ENCODE measurements at places on chromosomes 13 and 19. TPM values are rescaled to one million over a fixed set of nuclear protein-coding genes. Genes with fewer than 3 reads are reported as not detected.

- DNase-seq: no peak
These were observed 48.4 kb downstream of the KCTD12 start for GRCh38 chr13:76837801-76838200.

GRCh38 chr13:73092829-73093228 lies 34.0 kb downstream of the KLF5 start:
- no peak for DNase-seq

DNA sequence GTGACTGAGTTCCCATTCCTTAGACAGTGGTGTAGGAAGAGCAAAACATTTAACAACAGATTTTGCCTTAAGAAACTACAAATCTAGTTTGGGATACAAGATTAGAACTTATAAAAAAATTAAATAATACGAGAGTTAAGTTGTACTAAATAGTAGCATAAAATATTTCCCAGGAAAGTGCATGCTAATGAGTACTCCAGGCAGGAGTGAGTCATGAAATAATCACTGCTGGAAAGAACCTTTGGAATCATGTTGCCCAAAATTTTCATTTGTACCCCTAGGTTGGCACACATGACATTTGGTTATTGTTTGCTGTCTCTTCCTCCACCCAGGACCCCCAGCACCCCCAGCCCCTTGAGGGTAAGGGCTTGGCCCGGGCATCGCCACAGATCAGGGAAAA lies 26.3 kb upstream of the KL start:
- DNase-seq: no peak

DNA sequence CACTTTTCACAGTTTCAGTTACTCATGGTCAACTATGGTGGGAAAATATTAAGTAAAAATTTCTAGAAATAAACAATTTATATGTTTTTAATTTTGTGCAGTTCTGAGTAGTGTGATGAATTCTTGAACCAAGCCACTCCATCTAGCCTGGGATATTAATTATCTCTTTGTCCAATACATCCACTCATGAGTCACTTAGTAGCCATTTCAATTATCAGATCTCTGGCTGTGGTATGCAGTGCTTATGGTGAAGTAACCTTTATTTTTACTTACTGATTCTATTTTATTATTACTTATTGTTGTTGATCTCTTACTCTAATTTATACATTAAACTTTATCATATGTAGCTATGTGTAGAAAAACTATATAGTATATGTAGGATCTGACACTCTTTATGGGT lies 128.9 kb upstream of the KLHL1 start:
- no peak for DNase-seq

The PGLYRP1 gene
- total RNA-seq: not detected

- DNase-seq: no peak
These were observed 7.8 kb downstream of the SMARCA4 start for GRCh38 chr19:10968527-10969135.

The PSG7 gene
- total RNA-seq: not detected

- no peak for DNase-seq
These were observed 336 bp downstream of the CD22 start for GRCh38 chr19:35329323-35329722.

- DNase-seq: no peak
These were observed 7.6 kb downstream of the KLHL26 start for GRCh38 chr19:18644196-18645034.

All from H1 (cell line).